ENCODE measurements at places on chromosomes 2 and 18. TPM values are rescaled to one million over a fixed set of nuclear protein-coding genes. Genes with fewer than 3 reads are reported as not detected.
A peak's percentile ranks its signal among the peaks of the same experiment; 100 is the strongest.

DNA sequence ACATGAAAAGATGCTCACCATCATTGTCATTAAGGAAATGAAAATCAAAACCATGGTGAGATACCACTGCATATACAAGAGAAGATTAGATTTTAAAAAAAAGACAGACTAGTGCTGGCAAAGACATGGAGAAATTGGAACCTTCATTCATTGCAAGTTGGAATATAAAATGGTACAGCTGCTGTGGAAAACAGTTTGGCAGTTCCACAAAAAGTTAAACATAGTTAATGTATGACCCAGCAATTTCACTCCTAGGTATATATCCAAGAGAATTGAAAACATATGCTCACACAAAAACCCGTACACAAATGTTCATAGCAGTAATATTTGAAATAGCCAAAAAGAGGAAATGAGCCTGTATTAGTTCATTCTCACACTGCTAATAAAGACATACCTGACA lies 33.7 kb upstream of the MBOAT2 start:
- DNase-seq: peak; percentile 58

DNA sequence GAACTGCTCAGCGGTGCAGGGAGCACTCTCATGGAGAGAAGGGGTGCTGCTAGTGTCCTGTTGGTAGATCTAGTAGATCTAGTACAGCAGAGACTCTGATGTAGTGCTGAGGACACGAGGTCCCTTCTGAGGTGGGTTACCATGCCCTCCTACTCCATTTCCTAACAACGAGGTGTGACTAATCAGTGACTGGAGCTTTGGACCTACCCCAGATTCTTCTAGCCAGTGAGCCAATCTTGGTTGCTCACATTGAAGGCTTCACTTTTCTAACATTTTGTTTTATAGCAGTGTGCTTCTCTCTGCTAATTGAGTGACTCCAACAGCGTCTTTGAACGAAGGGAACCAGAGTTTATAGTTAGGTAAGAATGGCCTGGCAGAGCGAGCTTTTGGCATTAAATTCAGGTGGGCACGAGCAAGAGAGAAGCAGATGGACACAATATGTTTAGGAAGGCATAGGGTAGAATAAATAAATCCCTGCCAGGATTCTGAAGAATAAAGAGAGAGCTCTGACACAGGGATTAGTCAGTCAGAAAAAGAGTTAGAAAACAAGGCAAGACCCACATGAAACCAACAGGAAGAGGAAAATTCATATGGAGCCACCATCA lies 306.0 kb upstream of the RAB12 start:
- DNase-seq: no peak

DNA sequence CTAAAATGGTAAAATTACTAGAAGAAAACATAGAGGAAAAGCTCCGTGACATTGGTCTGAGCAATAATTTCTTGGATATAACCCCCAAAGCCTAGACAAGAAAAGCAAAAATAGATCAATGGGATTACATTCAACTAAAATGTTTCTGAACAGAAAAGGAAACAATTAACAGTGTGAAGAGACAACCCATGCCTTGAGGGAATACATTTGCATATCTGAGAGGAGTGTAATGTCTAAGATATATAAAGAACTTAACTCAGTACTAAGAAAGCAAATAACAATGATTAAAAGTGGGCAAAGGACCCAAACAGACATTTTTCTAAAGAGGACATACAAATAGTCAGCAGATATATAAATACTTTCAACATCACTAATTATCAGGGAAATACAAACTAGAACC lies 206.2 kb downstream of the VAPA start:
- DNase-seq: no peak

DNA sequence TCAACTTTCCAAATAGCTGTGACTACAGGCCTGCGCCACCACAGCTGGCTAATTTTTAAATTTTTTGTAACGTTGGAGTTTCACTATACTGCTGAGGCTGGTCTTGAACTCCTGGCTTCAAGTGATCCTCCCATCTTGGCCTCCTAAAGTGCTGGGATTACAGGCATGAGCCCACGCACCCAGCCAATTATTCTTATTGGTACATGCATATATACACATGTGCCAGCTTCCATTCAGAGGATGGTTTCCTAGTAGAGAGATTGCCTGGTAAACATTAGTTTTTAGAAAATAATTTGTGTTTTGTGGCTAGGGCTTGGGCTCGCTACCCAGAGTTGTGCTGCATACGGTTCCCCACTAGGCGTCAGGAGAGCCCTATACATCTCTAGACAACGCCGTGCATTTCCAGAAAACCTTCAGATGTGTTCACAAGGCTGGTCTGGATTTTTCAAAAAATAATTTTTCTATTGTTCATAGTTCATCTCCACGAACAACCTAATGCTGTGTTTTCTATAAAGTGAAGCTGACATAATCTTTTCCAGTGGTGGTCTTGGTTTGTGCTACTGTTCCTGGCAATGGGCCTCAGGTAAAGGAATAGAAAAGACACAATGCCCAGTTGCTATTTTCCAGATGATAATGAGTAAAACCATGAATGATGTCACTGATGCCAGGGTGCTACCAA lies 14.6 kb upstream of the AFG3L2 start:
- DNase-seq: peak; percentile 81

GRCh38 chr2:192127434-192127833 lies 67.3 kb downstream of the TMEFF2 start:
- no peak for DNase-seq

Gene IL1RL1
- 0.31 TPM for total RNA-seq

Gene BCL2
- 19.8 TPM for total RNA-seq
